ENCODE measurements at places on chromosomes 2 and 18.

GRCh38 chr2:234374736-234375135 is 122.1 kb downstream of the ARL4C start:
- no peak for DNase-seq

GRCh38 chr2:129698593-129698992 is 280.9 kb upstream of the RAB6C start:
- DNase-seq: no peak

DNA sequence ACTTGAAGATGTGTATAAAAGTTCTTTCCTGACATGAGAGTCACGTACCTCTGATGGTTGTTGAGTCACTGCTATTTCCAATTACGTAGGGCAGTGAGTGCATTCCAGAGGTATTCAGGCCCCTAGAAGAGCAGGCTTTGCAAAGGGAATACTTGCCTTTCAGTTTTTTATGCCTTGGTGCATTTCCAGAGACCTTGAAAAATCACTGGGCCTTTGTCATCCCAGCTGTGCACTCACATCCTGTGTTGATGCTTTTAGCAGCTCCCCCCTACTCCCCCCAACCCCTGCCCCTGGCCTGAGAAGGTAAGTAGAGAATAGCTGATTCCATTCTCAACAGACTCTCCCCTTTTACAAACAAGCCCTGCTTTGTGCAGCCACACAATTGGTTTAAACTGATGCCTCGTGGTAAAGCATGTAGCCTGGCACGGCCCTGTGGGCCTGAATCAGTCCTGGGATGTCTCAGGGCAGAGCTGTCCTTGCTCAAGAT is 174.2 kb downstream of the PRPF40A start:
- no peak for DNase-seq

DNA sequence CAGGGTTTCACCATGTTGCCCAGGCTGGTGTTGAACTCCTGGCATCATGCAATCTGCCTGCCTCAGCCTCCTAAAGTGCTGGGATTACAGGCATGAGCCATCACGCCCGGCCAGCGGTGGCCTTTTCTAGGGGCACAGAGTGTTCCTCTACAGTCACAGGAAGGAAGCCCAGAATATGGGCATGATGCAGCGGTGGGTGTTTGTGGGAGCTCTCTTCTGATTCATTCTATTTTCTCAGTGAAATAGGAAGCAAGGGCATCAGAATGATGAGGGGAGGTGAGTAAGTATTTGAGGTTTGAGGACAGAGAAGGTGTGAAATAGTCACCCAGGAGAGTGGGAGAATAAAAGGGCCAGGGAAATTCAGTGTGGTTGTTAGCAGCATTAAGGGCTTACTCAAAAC is 70.3 kb upstream of the PSME4 start:
- DNase-seq: no peak

- DNase-seq: no peak
Observed at GRCh38 chr2:48548840-48549239, 18.9 kb downstream of the STON1 start.

- no peak for DNase-seq
Observed at GRCh38 chr18:22848615-22849014, 84.5 kb upstream of the RBBP8 start.

Measured in NCI-H345 (cell line).